Activated T-cell treated with anti-CD3 and anti-CD28 coated beads, Interleukin-2, amount 50 U/mL, for 72 hours (primary cell): ENCODE measurements at places on chromosomes 4 and X.

DNA sequence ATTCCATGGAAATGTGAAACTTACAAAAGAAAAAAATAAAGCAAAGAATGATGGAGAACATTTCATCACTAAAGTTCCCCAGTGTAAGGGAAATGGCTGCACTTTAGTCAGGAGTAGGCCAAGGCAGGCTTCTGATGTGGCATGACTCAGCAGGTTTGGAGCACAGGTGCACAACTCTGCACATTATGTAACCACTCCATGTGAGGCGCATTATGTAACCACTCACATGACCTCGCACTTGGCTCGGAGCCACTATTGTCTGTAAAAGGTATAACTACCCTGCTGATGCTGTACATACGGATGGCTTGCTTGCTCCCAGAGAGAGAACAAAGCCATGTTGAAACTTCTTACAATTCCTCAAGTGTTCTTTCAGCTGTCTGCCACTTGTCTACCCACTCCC lies 727.6 kb downstream of the TRAM1L1 start:
- no peak for DNase-seq

- DNase-seq: no peak
Measured at GRCh38 chr4:181168011-181168805, 1075.0 kb upstream of the TENM3 start.

DNA sequence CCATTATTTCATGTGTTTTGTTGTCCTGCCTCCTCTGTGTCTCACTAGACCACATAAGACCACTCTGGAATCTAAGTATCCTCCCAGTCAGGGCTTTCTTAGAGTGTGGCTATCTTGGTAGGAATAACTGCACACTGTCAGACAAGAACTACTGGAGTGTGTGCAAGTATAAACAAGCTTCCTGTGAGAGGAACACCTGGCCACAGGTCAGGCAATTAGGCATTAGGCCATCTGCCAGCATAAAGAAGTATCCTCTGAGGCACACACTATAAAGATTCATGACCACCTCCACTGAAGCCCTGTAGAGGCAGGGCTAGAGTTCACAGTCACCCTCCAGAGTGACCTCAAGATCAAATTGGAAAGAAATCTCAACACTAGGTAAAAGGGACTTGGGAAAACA lies 507.0 kb upstream of the PABPC4L start:
- no peak for DNase-seq

DNA sequence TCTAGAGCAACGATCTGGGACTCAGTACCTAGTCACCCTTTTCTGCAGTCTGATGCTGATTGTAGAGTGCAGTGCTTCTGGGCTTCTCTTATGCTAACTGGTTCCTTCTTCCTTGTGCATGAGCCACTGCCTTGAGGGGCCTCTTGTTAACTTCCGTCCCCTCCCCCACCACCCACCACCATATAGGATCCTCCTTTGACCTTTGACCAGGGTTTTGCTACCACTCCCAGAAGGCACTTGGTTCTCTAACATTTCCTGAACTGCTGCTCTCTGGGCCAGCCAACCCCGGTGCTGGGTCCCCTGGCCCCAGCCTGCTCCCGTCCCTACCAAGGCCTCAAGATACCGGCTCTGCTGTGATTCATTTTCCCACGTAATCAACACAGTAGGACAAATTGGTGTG lies 104.6 kb upstream of the KLF3 start:
- no peak for DNase-seq

DNA sequence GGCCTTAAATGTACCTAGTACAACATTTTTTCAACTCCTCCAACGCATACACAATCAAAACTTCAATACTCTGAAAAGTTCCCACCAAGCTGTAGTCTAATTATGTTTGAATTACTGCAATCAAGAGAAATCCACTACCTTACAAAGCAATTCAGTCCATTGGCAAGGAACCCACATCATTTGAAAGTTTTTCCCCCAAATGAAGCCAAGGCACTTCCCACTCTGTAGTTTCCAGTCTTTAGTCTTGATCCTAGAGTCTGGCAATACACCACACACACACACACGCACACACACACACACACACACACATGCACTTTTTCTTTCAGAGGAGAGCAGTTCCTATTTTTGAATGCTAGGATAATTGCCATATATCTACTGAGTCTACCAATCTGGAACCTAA lies 79.6 kb downstream of the ANTXR2 start:
- no peak for DNase-seq

DNA sequence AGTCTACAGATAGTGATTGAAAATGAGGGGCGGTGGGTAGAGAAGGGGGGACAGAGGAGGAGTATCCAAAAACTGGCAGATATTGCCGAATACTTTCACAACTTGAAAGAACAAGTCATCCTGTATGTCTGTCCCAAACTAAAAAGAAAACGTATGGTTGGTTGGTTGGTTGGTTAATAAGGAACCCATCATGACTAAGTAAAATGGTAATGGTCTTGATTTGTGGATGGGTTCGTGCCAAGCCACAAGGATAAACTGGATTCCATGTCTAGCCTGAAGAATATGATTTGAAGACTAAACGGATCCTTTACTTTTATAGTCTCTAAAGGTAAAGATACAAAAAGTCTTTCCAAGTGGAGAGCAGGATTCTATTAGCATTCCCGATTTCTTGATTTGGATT lies 208.4 kb downstream of the DCLK2 start:
- DNase-seq: no peak

DNA sequence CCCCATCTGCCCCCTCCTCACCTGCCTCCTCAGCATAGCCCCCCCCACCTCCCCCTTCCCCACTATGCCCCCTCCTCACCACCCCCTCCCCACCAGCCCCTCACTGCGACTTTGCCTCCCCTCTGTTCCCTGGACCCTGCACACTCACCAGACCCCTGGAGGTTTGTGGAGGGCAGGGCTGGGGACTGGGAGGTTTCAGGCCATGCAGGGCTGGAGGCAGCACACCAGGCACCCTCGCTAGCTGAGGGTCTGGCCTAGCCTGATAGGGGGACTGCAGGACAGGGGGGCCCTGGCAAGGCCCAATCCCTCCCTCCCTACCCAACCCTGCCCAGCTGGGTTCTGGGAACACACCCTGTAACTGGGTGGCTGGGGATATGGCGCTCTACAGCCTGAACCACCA lies 28.0 kb downstream of the TACC3 start:
- no peak for DNase-seq

- DNase-seq: no peak
Measured at GRCh38 chrX:46575586-46575985, 2.0 kb downstream of the CHST7 start.

DNA sequence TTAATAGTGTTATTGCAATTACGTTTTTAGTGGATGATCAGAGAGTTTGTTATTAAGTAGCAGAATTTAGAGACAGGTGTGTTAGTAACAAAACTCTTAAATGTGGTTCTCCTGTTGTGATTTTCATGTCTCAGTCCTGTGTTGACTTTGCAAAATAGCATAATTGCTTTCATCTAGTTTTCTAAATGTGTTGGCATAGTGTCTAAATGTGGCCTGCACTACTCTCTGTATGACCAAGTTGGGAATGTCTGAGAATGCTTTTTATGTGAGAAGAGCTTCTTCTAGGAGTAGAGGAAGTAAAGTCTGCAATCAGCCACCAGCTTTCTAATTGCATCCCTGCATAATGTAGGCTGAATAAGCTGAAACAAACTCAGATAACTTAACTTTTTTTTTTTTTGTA lies 158.6 kb upstream of the FAT1 start:
- no peak for DNase-seq

GRCh38 chr4:144819591-144819990 lies 173.6 kb downstream of the HHIP start:
- no peak for DNase-seq

DNA sequence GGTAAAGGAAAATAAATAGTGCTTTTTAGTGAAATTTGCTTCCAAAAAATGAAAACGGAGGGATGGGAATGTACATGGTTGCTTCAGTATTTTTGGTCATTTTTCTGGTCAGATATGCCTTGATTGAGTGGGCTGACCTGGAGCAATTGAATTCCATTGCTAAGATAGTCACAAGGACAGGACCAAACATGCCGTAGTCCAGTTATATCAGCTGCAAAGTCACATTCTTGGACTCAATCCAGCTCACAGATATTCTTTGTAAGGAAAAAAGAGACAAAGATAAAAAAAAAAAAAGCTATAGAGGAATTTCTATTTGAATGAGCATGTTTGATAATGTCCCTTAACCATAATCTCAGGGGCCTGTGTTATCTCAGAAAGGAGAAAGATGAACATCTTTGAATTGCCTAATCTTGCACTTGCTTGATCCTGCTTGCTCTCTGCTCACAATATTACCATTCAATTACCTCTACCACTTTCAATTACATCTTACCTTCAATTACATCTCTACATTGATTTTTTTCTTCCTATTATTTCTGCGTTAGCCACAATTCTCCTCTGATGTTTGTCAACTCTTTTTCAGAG lies 75.4 kb upstream of the PACRGL start:
- no peak for DNase-seq

GRCh38 chr4:34814266-34814665 lies 1430.0 kb downstream of the ARAP2 start:
- no peak for DNase-seq

DNA sequence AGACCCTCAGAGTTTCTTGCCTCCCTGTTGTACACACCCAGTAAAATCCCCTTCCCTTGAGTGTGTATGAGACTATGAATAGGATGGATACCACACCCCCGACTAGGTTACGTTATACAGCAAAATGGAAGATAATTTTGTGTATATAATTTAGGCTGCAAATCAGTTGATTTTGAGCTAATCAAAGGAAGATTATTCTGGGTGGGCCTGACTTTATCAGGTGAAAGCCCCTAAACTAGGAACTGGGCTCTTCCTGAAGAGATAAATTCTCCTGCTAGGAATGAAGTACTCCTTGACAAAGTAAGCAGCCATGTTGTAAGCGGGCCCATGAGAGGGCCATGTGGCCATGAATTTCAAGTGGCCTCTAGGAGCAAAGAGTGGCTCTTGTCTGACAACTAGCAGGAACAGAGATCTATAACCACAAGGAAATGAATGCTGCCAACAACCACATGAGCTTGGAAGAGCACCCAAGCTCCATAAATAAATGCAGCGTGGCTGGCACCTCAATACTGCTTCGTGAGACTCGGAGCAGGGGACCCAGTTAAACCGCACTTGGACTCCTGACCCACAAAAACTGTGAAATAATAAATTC lies 646.4 kb downstream of the IL1RAPL1 start:
- DNase-seq: no peak

DNA sequence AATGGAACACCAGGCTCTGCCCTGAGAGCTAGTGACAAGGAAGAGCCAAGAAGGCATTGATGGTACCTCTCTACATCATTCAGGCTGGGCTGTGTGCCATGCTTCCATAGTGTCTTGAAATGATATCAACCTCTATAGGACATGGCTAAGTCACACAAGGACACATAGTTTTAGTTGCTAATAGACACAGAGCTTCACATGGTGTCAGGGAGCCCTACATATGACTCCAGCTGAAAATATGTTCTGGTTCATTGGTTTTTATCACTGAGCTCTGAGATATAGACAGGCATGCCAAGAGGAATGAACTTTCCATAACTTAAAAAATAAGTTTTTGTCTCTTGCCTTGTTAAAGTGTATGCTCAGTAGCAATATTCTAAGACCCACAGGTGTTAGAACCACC lies 72.1 kb upstream of the PRKG2 start:
- DNase-seq: no peak

DNA sequence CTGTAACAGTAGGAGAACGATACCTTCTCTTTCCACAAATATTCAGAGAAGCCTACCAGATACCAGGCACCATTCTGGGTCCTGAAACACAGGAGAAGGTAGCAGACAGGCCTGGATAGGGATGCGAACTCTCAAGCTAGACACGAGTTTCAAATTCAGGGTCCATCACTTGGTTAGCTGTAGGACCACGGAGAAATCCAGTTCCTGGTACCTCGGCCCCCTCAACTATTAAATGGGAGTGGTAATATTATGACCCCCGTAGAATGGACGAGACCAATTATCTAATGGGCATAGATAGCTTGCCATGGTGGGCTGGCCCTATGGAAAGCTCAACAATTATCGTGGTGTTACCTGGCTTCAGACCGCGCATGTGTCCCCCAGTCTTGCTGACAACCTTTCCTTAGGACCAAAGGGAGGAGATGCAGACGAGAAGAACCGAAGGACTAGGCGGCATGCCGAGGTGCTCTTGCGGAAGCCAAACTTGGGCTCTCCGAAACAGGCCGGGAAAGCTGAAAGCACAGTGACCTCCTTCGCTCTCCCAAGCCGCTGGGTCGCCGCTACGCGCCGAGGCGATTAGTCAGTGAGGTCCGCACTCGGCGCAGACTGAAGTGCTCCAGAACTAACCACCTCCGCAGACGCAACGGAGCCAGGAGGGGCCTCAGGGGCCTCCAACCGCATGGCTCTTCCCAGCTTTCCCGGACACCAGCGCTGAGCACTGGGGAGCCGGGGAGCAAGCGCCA lies 19.6 kb downstream of the NKX3-2 start:
- DNase-seq: no peak

GRCh38 chrX:134007716-134008115 lies 22.3 kb upstream of the GPC3 start:
- no peak for DNase-seq
